ENCODE measurements at places on chromosomes 6 and 20.
A peak's percentile ranks its signal among the peaks of the same experiment; 100 is the strongest.

- peak; percentile 42 for DNase-seq
Observed at GRCh38 chr6:125906158-125906998, 50.2 kb upstream of the HINT3 start.

DNA sequence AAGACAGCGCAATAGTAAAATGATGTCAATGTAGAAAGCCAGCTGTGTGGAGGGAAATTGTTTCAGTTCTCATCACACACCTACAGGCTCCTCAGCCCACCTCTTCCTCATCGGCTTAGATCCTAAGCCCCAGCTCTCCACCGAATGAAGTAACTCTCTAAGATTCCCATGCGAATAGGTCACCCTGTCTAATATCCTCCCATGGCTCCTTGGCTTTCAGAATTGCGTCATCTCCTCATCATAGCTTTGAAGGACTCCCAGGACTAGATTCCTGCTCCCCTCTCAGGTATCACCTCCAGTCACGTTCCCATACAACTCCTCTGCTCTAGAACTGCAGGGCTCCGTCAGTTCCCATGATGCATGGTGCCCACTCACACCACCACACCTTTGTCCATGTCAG is 16.2 kb upstream of the SLC22A16 start:
- no peak for DNase-seq

DNA sequence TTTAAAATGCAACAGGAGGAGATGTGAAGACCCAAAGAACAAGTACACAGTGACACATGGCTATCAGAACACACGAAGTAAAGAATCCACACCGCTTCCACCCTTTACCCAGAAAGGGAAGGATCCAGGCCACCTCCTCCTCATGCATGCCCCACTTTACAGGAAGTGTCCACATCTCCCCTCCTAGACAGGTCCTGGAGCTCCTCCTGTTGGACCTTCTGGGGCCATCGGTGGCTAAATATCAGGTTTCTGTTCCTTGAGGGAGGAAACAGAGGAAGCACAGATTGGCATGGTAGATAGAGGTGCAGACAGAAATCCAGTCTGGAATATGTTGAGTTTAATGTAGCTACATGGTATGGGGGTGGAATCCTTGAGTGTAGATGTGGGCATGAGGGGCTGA is 10.9 kb downstream of the NINL start:
- DNase-seq = no peak

DNA sequence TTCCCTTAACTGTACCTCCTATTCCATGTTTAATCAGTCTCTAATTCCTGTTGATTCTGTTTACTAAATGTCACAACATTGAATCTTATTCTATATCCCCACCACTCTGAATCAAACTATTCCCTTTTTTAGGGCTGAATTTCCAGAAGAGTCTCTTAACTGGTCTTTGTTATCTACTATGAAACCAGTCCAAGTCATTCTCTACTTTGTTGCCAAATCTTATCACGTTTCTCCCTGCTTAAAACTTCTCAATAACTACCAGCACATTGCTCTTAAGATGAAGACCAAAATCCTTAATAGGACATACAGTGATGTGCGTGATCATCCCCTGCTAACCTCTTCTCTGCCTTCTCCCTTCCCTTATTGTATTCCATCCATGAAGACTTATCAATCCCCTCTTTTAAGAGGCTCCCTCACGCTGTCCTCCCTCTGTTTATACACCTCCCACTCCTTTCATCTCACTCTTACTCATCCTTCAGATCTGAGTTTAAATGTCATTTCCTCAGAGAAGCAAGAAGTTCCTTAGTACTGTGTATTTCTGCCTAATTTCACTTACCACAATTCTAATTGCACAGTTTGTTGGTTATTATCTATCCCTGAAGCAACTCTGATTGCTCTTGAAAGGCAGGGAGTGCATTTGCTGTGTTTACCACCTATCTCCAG is 143.0 kb upstream of the AHI1 start:
- no peak for DNase-seq

GRCh38 chr6:12893036-12893435 is 176.5 kb downstream of the PHACTR1 start:
- no peak for DNase-seq

DNA sequence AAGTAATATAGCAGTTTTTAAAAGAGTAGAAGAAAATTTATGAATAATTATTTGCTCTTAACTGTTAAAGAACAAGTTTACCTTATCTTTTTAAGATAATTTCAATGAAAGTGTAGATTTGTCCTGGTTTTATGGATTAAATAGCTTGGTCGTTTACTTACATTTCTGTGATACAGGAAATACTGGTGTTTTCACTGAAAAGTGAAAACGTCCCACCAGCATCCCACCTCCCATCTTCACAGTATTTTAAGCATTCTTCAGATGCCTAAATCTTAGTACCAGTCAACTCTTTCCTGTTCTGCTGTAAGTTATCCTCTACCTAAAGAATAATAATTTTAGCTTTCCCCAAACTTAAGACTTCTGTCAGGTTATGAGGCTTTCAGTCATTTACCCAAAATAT is 5.8 kb downstream of the TAB2 start:
- no peak for DNase-seq

- DNase-seq = no peak
Observed at GRCh38 chr6:163902993-163903392, 488.5 kb downstream of the QKI start.

DNA sequence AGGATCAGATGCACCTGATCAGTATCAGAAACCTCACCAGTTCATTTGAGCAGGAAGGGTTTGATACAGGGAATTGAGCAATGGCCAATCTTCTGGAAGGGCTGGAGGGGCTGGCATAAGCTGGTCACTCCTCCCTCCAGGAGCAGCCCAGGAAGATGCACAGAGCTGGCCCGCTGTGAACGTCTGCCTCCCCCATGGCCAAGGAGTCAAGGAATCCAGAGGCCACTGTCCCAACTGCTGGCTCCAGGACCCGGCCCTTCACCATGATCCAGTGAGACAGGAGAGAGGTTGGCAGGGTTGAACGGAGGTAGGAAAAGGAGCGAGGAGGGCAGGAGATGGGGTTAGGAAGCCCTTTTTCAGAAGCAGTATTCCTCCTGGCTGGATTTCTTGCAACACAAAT is 113.9 kb upstream of the CST7 start:
- DNase-seq = no peak

DNA sequence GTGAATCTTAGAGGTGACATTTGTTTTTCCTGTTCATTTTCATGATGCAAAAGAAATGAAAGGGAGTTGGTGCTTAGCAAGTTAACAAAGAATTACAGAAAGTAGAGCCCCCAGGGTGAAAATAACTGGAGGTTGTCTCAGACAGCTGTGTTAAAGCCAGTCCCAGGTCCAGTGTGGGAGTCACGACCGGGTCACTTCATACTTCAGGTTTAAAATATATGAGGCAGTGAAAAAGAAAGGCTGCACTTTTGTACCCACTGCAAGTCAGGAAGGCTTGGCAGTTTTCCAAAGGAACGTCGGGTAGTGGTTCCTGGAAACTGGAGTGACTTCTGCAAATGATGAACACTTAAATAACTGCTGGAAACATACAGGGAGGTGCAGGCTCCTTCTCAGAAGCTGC is 91.5 kb upstream of the THBS2 start:
- no peak for DNase-seq

DNA sequence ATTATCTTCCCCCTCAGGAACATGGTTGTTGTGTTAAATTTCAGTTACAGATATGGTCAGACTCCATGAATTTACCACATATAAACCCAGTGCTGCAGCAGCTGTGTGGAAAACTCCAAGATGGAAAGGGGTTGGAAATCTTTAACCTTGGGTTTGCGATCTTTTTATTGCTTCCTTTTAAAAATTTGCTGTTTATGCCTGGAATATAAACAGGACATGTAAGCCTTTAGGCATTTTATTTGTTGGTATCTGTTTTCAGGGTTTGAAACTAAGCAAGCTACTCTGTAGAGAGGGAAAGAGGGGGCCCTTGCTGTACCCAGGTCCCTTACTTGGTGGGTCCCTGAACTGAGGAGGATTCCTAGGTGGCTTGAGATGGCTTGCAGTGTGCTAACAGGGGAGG is 778 bp downstream of the PKIG start:
- DNase-seq = no peak

DNA sequence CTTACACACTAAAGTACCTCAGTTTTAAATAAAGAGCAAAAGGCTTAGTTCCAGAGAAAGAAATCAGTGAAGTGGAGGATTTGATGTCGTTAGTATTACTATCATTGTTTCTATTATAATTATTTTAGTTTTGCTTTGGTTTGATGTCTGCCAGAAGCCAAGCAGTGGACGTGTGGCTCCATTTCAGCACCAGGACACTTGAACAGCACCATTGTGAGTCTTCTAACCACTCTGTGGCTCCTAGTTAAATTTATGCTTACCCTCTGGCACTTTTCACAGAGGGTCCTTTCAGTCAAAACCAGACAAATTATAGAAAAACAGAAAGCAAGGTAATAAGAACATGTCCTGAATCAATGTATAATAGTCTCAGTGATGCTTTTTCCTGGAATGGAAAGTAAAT is 3.4 kb downstream of the COL9A1 start:
- no peak for DNase-seq

GRCh38 chr6:2134554-2134953 is 110.9 kb downstream of the GMDS start:
- no peak for DNase-seq
